Cerebellum (tissue), 4 donors: ENCODE measurements at places on chromosomes 16 and 17.
A peak's percentile ranks its signal among the peaks of the same experiment; 100 is the strongest.

- DNase-seq = no peak
Measured at GRCh38 chr17:603406-604114, 111.1 kb downstream of the VPS53 start.

DNA sequence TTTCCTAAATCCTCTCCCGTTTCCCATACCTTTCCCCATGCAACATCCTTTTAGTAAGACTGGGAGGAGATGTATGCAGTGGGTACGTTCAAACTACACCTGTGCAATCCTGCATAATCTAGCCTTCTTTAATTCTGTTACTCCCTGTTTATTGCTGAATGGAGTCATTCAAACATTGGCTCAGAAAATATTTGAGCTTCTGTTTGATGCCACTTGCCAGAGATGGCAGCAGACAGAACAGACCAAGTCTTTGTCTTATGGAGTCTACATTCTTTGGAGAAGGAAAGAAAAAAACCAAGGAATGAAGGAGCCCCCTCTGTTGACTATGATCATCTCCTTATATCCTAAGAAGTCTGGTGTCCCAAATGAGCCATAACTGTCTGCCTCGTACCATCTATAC lies 288.8 kb downstream of the HAPSTR1 start:
- no peak for DNase-seq

- DNase-seq = no peak
Measured at GRCh38 chr17:81230043-81230820, 7.5 kb upstream of the CEP131 start.

GRCh38 chr17:63698886-63699637 lies 863 bp downstream of the LIMD2 start:
- DNase-seq = no peak

DNA sequence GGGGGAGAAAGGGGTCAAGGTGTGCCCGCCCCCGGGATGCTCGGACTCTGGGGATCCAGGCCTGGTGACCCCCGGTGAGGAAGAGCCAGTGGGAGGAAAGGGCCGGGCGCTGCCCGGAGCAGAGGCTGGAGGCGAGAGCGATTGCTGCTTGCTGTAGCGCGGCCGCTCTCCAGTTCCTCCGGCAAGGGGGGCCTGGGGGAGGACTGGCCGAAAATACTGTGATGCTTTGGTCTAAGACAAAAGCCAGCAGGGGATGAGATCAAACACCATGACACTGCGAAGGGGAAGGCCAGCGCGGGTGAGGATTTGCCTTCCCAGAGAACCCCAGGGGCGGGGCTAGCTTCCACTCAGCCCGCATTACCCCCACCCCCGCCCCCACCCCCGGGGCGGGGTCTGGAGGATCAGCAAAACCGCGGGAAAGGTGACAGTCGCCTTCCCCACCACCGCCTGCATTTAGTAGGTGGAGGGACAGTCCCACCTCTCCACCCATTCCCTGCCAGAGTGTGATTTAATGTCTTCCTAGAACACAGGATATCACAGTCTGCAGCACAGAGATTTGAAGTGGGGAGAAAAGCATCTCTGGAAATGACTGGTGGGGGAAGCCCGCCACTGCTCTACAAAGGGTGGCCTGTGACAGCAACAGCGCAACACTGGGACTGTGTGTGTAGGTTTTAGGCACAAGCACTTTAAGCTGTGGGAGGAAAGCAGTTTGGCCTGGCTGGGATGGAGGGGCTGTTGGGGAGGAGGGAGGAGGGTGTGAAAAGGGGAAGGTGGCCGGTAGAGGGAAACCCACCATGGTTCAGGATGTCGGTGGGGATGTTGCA lies 25.7 kb downstream of the MRC2 start:
- no peak for DNase-seq

DNA sequence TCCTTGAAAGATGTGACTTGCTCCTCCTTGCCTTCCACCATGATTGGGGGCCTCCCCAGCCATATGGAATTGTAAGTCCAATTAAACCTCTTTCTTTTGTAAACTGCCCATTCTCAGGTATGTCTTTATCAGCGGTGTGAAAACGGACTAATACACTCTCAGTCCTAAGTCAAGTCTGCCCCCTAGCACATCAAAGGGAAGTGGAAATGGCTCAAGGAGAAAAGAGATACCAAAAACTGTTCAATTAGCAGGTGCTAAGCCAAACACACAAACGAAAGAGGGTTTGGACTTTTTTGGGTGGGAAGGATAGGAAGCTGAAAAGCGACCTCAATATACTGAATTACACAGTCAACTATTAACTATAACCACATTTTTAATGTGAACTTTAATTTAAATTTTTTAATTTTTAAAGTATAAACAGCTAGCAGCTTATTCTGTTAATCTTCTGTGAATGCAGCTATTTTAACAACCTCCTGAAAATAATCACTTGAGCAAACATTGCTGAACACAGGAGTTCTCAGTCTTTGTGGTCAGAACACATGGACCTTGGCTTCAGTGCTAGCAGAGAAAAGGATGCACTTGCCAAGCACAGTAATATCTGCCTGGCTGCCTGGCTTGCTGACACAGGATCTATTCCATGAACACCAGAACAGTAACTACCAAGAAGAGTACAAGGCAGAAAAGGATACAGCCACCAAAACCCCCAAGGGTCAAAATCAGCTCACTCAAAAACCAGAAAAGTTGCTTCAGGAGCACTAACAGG lies 10.9 kb downstream of the ZNF18 start:
- no peak for DNase-seq

DNA sequence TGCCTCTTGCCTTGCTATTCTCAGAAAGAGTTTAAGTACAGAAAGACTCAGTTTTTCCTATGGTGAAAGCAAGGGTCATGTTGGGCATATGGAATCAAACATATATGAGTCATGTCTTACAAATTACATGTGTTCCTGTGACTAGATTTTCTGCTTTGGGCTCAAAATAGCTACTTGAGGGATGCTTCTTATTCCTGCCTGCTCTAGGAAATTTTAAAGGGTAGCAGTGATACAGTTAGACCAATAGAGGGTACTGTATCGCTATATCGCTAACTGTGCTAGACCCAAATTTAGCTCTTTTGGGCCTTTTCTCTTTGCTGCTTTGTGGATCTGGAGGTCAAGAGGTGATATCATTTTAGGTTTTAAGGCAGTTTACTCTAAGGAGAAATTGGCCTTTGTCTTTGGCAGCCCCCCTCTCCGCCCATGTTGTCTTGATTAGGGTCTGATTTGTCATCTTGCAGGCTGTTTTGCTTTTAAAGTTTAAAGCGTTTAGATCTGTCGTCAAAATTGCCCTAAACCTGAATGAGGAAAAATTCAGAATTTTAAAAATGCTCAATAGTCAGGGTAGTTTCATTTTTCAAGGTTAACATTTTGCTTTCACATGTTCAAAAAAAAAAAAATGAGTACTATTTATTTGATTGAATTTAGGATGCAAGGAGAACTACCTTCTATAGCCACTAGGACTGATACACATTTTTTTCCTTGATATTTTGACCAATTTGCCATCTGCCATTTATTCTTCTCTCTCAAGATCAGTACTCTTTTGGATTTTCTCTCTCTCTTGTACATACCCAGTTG lies 8.8 kb downstream of the NFATC3 start:
- peak; percentile 53 for DNase-seq

- no peak for DNase-seq
Measured at GRCh38 chr16:57801098-57801808, 1.0 kb downstream of the KIFC3 start.

DNA sequence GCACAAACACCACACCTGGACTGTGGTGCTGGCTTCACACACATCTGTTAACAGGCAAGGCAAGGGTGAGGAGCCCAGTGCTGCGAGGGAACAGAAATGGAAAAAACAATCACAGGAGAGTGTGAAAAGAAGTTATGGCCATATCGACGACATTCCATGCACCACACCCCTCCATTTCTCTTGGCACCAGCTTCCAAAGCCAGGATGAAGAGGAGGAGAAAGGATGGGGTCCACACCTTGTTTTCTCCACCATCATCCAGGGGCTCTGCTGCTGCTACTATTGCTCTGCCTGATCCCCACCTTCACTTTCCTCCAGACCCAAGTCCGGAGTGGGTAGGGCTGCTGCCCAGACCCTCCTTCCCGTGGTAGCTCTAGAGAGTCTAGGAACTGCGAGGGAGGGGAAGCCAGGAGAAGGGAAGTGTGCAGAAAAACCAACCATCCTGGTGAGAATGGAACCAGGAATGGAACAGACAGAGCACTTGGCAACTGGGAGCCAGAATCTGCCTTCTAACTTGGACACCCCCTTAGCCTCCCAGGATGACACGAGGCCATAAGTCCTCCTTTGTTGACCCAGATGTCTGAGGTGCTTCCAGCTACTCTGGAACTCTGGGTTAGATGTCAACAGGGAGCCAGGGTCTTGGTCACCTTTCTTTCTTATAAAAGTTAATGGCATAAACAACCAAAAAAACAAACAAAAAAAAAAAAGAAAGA lies 1.2 kb upstream of the PROCA1 start:
- no peak for DNase-seq

- DNase-seq = no peak
Measured at GRCh38 chr16:29745121-29745852, 503 bp downstream of the C16orf54 start.

DNA sequence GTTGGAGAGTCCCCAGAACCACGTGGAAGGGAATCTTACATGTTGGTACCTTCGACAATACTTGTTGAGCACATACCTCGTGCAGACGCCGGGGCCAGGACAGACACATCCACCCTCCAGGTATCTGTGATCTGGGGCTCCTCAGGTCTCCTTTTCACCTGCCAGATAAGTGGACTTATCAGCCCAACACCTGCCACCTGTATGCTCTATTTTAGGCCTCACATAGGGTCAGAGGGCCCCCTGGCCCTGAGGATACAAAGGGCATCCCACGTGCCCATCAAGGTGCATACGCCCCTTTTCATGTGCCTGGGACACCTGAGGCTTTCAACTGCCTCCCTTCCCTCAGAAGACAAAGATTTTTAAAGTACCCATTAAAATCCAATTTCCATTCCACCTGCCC lies 212.7 kb downstream of the MRTFB start:
- DNase-seq = no peak

- DNase-seq = no peak
Measured at GRCh38 chr16:64736857-64737256, 385.0 kb downstream of the CDH11 start.

- DNase-seq = peak; percentile 59
Measured at GRCh38 chr17:16818821-16819683, 129.0 kb downstream of the CCDC144A start.

- no peak for DNase-seq
Measured at GRCh38 chr17:6712854-6713129, 377 bp downstream of the SLC13A5 start.

DNA sequence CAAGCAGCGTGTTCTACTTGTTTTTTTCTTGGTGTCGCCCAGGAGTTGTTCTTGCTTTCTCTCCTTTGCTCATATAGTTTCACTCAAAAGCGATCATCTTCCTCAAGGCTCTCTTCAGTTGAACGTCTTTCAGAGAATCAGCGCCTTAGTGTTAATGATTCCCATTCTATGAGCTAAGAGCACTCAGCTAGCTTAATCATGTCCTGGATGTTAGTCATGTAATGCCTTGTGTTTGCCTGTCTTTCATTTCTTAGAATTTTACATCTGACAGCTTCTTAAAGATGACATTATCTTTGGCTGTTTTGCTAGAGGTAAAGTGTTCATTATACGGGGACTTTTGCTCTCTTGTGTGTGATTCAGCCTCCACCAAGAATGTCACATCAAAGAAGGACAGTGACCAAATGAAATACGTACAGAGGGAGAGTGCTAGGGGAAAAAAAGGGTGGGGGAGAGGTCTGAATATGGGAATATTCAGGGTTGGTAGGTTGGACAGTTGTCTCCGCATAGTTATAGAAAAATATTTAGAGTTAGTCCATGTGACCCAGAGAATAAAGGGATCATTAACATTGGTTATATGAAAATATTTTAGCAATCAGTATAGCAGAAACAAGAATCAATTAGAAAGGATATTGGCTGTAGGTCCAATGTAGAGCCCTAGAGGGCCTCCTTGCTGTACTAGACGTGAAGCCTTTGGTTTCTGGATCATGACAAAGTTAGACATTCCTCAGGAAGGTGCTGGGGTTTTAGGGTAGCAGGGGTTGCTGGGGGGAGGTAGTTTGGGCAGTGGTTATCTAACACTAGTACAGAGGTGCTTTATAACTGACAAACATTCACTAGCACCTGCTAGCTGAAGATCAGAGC lies 31.9 kb upstream of the ANKFN1 start:
- DNase-seq = no peak

- no peak for DNase-seq
Measured at GRCh38 chr17:50080096-50080480, 15.1 kb upstream of the PDK2 start.

- peak; percentile 91 for DNase-seq
Measured at GRCh38 chr17:45241328-45242028, 19.8 kb downstream of the FMNL1 start.

- no peak for DNase-seq
Measured at GRCh38 chr17:77101521-77102410, 39.0 kb upstream of the SEC14L1 start.

DNA sequence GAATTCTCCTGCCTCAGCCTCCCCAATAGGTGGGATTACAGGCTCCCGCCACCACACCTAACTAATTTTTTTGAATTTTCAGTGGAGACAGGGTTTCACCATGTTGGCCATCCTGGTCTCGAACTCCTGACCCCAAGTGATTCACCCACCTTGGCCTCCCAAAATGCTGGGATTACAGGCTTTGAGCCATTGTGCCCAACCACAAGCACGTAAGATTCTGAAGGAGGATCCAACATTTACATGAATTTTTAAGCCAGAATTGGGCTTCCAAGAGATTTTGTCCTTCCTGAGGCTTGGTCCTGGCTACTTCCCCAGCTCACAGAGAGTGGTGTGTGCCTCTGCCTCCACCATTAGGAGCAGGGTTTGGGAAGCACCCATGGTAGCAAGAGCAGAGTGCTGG lies 11.1 kb downstream of the G6PC3 start:
- no peak for DNase-seq

DNA sequence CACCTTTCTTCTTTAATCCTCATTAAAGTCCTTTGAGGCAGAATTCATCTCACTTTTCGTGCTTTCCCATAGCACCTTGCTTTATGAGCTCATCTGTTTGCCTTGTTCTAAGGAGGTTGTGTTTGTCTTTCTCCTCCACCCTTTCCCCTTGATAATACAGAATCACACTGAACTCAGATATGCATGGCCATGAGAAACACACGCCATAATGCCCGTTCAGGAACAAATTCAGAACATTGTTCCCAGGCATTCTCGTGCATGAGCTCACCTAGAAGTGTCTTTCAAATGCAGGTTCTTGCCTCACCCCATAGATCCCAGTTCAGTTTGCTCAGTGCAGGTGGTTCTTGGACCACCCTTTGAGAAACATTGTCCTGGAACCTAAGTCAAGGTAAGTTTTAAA lies 71.1 kb downstream of the TMEM114 start:
- DNase-seq = no peak

GRCh38 chr17:66678061-66678460 lies 156.9 kb upstream of the CACNG5 start:
- DNase-seq = no peak

- DNase-seq = peak; percentile 93
Measured at GRCh38 chr17:8118769-8119580, 661 bp upstream of the ALOXE3 start.
